Retina (tissue), 1 donor: ENCODE measurements at places on chromosomes 16 and 17.

DNA sequence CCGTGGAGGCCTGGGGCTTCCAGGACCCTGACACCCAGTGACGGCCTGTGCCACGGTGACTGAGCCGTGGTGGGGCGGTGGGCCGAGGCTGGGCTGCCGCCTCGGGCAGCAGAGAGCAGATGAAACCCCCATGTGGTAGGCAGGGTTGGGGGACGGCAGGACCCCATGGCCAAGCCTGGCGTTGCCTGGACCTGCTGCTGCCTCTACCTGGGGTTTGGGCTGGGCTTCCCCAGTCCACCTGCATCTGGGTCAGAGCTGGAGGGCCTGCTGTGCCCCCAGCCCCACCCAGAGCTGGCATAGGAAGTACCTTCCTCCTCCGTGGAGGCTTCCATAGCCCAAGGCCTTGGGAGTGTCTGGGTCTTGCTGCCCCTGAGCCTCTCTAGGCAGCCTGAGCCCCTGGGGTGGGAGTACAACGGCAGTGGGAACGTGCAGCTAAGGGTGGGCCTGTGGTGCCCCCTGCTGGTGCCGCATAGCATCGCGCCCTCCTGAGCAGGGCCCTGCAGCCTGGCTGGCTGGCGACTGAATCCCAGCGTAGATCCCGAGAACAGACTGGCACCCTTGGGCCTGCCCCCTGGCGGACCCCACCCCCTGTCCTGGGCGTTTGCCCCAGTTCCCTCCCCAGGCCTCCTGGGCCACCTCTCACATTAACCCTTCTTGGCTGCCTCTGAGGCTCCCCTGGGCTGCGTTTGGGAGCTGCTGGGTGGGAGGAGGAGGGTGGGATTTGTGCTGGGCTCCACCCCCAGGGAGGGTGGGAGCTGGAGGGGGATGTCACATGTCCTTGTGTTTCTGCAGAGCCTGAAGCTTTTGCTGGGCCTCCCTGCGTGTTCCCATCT, 12.6 kb upstream of the ATP6V0C start:
- DNase-seq = peak; percentile 97

DNA sequence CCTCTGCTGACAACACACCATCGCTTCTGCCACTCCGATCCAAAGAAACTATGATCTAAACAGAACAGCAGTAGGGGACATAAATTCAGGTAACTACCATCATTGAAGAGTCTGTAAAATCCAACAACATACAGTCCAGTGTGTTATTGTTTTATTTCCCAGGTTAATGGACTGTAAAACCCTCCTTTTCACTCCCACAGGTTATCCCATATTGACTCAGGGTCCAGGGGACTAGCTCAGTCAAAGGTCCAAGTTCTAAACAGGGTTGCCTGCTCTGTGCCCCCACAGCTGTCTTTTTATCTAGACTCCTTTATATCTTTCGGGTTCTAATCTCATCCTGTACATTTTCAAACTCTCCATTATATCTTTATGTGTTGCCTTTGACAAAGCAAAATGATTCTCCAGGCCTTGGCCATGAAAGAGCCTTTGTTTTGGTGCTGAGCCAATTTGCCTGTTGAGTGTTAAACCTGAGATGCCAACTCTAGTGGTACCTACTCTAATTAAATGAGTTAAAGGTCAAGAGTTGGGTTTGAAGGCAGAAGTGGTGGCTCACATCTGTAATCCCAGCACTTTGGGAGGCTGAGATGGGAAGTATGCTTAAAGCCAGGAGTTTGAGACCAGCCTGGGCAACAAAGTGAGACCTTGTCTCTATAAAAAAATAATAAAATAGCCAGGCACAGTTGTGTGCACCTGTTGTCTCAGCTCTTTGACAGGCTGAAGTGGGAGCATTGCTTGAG, 80.5 kb downstream of the SNX11 start:
- DNase-seq = no peak

- no peak for DNase-seq
Observed at GRCh38 chr17:7260151-7260550, 2.1 kb downstream of the CLDN7 start.

DNA sequence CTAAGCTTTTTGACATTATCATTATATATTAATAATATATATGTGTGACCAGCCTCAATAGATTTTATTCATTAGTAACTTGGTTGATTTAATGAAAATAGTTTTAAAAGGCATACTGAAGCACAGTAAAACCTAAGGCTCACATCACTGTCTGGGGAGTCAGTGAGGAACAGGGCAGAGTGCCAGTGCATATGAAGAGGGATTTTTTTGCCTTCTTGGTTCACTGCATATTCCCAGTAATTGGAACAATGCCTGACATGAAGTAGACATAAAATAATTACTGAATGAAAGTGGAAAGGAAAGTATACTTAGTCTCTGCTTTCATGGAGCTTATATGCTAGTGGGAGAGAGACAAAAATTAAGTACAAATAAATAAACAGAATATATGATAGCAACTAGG, 81.1 kb downstream of the FTO start:
- no peak for DNase-seq

GRCh38 chr16:2482708-2483534, 8.0 kb downstream of the TBC1D24 start:
- DNase-seq = peak; percentile 51

- DNase-seq = no peak
Observed at GRCh38 chr16:2846511-2847310, 11.3 kb downstream of the PRSS22 start.

- peak; percentile 63 for DNase-seq
Observed at GRCh38 chr17:65278050-65278819, 141.1 kb downstream of the RGS9 start.

GRCh38 chr17:17035490-17035889, 6.8 kb upstream of the MPRIP start:
- no peak for DNase-seq

- no peak for DNase-seq
Observed at GRCh38 chr16:31397096-31397660, 4.0 kb downstream of the ITGAD start.

DNA sequence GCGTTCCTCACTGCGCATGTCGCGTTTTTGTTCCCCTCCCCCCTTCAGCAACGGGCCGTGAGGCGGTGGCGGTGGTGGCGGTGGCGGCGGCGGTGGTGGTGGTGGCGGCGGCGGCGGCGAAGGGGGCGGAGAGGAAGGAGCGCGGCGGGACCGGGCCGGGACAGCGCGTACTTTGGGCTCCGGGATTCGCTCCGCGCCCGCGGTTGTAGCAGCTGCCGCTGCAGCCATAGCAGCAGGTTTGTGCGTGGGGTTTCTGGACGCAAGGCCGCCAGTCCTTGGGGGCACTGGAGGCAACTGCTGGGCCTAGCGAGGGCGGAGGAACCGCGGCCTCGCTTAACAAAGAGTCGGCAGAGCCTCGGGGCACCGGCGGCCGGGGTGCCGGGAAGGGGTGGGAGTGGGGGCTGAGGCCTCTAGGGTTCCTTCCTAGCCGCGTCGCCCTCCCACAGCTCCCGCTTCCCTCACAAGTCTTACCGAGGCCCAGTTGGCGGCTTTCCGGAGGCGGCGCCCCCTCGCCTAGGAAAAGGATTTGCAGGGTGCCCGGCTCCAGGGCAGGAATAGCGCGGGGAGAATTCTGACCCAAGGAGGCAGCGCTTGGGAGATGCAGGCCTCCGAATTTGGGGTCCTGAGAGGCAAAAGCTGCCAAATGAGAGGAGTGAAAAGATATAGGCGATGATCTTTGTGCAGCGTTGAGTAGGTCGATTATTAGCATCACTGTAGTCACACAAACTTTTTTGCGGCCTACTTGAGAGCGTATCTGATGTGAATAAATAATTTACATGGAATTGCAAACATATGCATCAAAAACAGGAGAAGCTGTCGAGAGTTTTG, at the start of gene DDX42:
Gene DDX42, plus strand, starts transcription at position 30 of the 828 bp plus-strand sequence. CDS start 12,880 bp downstream, outside the sequence.
- no peak for DNase-seq

GRCh38 chr16:12752159-12752558, 51.5 kb downstream of the CPPED1 start:
- peak; percentile 16 for DNase-seq

DNA sequence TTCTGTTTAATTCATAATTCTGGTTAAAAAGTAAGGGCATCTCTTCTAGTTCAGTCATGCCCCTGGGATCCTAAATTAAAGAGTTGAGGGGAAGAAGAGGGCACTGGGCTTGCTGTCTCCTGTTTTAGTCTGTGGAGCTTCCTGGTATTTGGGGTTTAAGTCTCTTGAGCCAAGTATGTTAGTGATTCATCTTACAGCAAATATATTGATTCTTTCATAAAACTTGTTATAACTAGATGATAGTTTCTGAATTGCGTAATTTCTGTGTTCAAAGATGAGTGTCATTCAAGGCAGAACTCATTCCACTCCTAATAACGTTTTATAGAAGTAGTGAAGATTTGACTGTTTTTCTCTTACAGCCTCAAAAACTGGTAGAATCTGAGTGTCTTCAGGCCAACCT, 1.7 kb downstream of the TXNDC17 start:
- no peak for DNase-seq

DNA sequence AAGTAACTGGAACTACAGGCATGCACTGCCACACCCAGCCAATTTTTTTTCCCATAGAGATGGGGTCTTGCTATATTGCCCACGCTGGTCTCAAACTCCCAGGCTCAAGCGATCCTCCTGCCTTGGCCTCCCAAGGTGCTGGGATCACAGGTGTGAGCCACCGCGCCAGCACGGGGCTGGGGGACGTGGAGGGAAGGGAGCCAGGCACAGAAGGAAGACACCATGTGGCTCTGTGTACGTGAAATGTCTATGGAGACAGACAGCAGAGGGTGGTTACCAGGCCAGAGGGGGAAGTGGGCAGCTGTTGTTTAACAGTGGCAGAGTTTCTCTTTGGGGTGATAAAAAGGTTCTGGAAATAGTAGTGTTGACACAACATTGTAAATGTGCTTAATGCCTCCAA, 4.6 kb upstream of the PIEZO1 start:
- no peak for DNase-seq

- DNase-seq = no peak
Observed at GRCh38 chr17:58344047-58344790, 7.8 kb downstream of the SUPT4H1 start.

- DNase-seq = no peak
Observed at GRCh38 chr17:75442168-75443103, 14.0 kb upstream of the TMEM94 start.

- DNase-seq = no peak
Observed at GRCh38 chr17:53454337-53454736, 368.4 kb upstream of the KIF2B start.

- DNase-seq = no peak
Observed at GRCh38 chr17:57174591-57174990, 81.7 kb upstream of the MSI2 start.

GRCh38 chr17:50161911-50162288, 3.9 kb upstream of the SGCA start:
- no peak for DNase-seq

- DNase-seq = no peak
Observed at GRCh38 chr17:69430488-69430887, 16.0 kb downstream of the MAP2K6 start.

DNA sequence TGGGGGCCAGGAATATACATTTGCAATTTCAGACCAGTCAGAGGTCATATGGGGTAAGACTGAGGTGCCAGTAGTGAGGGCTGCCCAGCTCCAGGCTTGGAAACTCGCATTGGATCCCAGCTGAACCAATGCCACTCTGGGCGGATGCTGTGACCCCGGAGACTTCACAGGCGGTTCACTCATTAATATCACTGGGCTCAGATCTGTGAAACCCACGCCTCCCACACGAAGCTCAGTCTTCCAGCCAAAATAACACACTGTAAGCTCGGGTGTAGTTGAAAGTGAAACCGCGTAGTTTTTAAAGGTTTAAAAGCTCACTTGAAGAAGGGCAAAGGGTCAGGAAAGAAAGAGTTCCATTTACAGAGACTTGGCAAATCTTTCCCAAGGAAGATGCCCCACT, 254.8 kb downstream of the FOXL1 start:
- DNase-seq = no peak

DNA sequence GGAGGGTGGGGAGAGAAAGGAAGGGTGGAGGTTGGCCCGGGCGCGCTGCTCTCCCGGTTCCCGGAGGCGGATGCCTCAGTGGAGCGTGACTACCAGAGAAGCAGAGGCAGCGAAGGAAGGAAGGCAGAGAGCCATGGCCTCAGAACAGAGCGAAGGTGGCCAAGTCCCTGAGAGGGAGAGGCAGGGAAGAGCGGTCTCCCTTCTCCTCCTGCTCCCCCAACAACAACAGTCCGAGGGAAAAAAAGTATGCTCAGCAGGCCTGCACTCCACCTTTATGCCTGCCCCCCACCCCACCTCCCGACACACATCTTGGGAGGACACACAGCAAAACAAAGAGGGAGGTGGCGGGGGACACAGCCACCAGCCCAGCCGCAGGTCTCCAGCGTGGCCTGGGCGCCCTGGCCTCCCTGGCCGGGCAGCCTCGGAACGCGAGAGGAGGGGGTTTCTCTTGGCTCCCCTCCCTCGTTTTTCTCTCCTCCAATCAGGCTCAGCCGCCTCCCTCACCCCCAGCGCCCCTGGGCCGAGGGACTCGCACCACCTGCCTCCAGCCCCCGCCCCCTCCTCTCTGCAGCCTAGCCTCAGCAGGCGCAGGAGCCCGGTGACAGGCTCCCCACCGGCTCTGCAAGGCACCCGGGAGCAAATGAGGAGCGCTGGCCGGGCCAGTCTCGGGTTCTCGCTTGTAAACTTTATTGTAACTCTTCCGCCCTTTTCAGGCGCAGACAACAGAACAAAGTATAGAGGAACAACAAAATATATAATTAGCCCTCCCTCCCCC, 1.1 kb upstream of the HOXB7 start:
- no peak for DNase-seq

DNA sequence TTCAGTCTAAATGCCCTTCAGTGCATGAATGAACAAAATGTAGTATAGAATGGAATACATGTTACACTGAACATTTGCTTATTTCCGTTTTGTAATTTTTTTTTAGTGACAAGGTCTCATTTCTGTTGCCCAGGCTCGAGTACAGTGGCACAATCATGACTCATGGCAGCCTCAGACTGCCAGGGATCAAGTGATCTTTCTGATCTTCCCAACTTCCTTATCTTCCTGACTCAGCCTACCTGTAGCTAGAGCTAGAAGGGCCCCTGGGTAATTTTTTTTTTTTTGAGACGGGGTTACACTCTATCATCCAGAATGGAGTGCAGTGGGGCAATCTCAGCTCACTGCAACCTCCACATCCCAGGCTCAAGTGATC, 7.3 kb upstream of the SLX4 start:
- DNase-seq = no peak

GRCh38 chr17:57832314-57833178, 17.3 kb downstream of the MRPS23 start:
- DNase-seq = no peak

DNA sequence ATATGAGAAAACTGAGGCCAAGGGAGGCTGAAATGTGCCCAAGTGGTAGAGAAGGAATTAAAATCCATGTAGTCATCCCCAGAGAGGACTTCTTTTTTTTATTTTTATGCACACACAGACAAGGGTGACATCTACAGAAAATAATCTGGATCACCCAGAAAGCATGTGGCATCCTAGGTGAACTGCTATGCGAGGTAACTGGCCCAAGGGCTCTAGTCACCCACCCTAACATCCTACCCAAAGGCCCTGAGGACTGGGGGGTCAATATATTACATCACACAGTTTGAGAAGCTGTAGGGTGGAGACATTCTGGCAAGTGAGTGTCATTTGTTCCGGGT, 23.3 kb downstream of the TEX14 start:
- no peak for DNase-seq

GRCh38 chr17:61289408-61290385, 109.9 kb upstream of the TBX2 start:
- no peak for DNase-seq
